Memory B cell (primary cell): ENCODE measurements at places on chromosomes 13 and 19.

DNA sequence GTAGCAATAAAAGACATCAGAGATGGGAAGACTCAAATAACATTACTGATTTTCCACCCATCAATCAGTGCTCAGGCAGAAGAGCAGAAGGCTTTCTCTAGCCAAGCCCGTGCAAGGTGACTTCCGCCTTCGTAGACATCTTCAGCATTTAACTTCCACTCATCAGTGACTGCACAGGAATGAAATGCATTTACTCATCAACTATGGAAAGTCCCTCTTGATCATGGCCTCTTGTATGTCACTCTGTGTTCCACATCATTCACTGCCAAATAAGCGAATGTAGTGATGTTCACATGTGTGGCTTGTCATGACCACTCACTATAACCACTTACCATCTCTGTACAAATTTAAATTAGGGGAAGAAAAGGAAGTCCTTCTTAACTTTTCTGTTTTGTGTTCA lies 49.4 kb downstream of the SACS start:
- no peak for DNase-seq

DNA sequence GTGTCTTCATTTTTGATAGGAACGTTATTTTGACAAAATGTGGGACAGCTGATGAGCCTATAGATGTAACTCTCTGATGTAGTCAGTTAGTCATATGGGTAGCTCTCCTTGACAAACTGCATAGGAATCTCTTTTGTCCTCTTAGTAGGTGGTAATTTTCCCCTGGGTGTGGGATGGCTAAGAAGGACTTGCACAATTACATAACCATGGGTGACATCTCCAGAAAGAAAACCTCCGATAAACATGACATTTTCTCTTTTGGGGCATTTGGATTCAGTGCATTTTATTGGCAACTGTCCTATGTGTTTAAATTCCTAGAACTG lies 41.8 kb downstream of the IGFL3 start:
- no peak for DNase-seq

DNA sequence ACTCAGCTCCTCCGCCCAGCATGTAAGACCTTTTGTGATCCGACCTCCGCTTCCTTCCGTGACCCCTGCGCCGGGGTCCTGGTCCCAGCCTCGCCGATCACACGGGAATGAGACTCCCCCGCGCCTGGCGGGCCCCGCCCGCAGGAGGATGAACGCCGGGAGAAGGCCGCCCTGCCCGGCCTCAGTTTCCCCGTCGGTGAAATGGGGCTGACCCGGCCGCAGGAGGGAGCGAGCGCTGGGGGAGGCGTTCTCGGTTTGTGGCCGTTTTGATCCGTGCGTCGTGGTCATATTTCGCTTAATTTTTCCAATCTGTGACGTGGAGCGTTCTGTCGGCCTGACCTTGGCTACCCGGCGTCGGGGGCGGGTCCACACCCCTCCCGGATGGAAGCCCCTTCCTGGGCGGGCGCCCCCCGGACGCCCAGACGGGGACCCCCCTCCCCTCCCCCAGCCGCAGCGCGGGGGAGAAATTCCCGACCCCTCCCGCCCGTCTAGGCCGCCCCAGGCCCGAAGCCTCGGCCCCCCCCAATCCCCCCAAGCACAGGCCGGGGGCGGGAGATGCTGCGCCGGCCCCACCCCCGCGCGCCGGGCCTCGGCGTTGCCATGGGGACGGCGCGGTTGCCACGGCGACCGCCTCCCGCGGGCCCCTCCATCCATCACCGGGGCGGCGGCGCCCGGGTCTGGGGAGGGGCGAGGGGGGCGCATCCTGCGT lies 11.1 kb downstream of the PALM start:
- DNase-seq = no peak

DNA sequence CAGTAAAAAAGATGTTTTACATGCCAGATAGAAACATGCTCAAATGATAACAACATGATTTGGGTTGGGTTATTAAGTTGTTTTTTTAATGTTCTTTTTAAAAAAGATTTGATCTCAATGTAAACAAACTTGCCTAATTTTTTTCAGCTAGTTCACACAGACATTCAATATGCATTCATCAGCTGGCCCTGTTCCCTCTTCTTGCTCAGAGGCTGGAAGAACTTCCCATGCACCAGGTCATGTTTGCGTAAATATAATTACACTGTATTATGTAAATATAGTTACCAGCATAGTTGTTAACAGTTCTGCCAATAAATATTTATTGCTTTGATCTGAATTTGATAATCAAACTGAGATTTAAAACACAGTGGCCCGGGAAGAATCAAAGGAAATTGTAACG lies 70.6 kb downstream of the ATP11A start:
- DNase-seq = no peak

DNA sequence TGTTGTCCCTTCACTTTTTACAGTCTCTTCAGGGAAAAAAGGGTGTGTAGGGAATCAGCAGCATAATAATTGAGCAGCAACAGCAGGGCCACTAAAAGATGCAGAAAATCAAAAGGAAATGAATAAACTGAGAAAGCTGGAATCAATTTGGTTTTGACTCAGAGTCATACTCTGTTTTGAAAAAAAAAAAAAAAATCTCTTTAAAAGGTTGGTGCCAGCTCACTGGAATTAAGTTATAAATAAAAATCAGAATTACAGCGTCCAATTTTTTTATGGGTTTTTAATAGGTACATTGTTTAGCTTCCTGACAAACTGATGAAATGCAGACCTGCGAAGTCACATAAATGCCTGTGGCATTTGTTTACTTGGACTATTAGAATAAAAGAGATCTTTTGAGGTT lies 231.9 kb downstream of the COG6 start:
- DNase-seq = no peak

DNA sequence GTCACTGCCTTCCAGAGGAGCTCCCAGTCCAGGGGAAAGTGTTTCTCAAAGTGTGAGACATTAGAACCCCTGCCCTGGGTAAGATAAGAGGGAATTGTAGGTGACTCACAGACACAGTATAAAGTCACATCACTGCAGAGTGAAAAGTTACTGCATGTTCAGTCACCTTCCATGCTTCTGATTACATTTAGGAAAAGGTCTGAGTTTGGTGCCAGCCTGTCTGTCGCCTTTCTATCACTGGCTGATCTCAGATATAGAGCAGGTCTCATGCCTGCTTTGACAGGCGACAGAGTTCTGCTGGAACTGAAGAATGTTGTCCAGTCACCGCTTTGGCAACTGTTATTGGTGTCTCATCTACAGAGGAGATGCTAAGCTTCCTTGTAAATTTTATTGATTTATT lies 1078.6 kb downstream of the UQCRFS1 start:
- DNase-seq = no peak

- DNase-seq = no peak
Observed at GRCh38 chr13:46168341-46168740, 13.6 kb downstream of the LCP1 start.

DNA sequence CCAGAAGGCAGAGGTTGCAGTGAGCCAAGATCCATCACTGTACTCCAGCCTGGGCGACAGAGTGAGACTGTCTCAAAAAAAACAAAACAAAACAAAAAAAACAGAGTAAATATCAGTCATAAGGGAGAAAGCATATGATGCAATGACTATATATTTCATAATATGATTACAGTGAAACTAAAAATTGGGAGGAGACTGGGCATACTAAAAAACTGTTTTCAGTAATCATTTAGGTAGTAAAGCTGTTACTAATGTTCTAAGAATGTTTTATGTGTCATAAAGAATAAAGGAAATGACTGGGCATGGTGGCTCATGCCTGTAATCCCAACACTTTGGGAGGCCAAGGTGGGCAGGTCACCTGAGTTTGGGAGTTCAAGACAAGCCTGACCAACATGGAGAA lies 15.9 kb downstream of the ZNF573 start:
- DNase-seq = no peak

- no peak for DNase-seq
Observed at GRCh38 chr13:101965096-101965495, 436.8 kb downstream of the FGF14 start.

DNA sequence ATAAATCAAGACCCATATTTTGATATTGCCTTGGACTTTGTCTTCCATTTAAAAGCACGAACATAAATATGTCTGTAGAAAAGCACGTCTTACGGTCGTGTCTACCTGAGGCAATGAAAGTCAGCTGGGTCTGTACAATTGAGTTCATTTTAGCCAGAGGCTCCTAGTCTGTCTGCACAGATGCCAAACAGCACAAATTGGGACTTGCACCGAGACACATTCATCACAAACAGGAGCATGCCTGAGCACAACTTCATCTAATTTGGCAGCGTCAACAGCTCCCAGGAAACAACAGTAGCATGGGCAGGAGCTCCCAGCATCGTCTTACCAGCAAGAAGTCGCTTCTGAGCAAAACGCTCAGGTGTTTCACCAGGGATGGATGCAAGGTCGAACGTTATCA lies 687.0 kb downstream of the EFNB2 start:
- no peak for DNase-seq

DNA sequence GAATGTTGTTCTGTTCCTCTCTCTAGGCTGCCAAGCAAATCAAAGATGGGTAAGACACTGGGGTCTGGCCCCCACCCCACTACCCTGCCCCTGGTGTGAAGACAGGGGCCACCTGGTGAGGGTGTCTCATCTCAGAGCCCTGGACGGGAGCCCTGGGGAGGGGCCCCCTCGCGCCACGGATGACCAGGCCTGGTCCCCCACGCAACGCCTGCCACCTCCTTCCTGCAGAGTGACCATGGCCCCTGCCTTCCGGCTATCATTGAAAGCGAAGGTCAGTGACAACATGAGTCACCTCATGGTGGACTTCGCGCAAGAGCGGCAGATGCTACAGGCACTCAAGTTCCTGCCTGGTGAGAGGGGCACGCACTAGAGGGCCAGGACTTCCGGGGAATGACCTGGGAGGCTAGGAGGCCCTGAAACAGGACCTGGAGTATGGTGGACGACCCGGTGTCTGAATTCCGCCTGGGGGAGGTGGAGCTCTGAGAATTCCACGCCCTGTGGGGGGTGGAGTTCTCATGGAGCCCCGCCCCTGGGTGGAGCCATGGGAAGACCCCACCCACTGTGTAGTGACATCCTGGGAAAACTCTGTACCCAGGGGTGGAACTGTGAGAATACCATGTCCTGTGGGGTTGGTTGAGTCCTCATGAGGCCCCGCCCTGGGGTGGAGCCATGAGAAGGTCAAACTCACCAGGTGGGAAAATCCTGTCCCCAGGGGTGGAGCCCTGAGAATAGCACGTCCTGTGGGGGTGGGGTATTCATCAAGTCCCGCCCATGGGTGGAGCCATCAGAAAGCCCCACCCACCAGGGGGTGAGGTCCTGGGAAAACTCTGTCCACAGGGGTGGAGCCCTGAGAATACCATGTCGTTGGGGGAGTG lies 6.1 kb downstream of the FSD1 start:
- DNase-seq = no peak

DNA sequence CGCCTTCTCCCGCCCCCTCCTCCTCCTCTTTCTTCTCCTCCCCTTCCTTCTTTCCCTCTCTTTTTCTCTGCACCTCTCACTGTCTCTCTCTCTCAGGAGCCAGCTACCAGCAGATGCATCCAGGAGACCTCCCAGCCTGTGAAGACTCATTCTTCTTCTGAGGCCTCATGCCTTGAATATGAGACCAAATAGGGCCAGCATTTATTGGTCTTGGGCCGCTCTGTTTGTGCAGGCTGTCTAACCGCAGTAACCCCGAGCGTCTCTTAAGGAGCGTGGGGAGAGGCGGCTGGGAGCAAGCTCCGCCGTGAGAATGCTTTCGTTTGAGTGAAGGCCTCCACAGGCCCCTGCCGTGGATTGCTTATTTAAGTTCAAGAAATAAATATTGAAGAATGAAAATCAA lies 167.0 kb downstream of the NUFIP1 start:
- DNase-seq = no peak

- DNase-seq = no peak
Observed at GRCh38 chr13:45718992-45719391, 16.9 kb downstream of the CBY2 start.

DNA sequence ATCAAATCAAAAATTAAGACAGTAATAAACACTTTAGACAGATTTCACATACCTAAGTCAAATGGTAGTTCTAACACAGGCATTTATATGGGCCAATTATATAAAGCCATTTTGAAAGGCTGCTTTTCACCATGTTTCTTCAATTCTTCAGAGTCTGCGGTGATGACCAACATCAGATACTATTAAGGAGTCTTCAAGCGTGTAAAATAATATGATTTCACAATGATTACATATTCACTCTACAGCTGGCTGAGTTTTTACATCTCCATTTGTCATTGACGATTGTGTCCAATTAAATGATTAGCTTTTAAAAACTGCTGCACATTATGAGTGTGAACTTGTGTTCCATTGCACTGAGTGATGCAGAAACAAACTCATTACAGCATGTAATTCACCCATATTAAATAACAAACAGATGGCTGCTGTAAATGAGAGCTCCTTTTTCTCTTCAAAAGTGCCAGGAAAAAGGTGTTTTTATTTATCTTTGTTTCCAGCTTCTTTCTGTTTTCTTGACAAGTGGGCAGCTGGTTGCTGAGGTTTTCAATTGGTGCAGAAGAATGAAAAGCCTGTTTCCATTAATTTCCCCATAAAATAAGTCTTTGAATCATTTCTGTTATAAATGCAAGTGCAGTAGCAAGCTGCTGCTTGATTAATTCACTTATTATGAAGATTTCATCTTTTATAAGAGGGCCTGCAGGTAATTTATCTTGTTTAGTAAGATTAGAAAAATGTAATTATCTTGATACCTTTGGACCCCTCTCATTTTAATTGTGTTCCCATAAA lies 676.1 kb upstream of the KLHL1 start:
- no peak for DNase-seq

- DNase-seq = no peak
Observed at GRCh38 chr19:15508035-15508710, at the start of gene CYP4F22. CYP4F22 (plus strand) TSS chr19:15508525; CDS start chr19:15525337, 16,812 bp downstream.

DNA sequence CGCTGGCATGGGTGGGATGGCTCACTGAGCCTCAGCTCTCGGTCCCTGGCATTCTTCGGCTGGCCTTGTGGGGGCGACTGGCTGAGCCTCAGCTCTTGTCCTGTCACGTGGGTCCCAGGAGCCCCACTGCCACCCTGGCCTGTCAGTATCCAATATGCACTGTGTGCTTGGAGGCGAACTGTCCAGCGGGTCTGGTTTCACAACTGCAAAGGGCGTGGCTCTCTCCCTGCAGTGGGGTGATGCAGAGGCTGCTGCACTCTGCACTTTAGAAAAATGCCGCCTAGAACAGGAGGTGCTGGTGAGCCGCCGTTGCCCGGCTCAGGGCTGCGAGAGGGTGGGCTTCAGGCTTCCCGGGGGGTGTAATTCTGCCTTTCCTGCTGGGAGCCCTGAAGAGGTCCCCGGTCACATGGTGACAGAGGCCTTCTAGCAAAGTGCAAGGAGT lies 17.0 kb upstream of the TMEM255B start:
- DNase-seq = no peak
